Activated CD4-positive, alpha-beta T cell treated with anti-CD3 and anti-CD28 coated beads, Interleukin-10, Interleukin-2, amounts not matched to agents 100 ng/mL and 50 ng/mL, durations not matched to agents 16 hours and 8 hours (primary cell): ENCODE measurements at places on chromosomes 1 and 21.

DNA sequence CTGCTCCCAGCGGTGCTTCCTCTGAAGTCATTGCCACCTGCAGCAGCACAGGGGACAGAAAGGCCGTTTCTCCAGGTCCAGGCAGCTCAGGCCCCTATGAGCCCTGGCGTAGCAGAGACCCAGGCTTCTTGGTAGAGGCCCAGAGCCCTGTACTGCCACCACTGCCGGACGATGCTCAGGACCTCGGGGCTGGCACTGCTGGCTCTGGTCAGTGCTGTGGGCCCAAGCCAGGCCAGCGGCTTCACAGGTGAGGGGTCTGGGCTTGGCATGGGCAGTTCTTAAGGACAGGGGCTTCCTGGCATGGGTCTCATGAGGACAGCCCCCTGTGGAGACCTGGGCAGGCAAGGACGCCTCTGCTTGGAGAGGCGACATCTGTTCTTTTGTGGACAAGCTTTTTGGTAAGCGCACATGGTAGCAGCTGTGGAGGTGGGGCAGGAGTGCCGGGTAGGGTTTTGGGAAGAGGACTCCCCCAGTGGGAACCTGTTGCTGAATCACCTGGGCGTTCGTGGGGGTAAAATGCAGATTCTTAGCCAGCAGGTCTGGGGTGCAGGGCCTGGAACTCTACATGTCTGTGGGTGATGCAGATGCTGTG is at the start of gene UMODL1:
TSS of gene UMODL1 (plus strand) at position 172 of the 592 bp plus-strand sequence. CDS start at position 172, 0 bp downstream.
- DNase-seq: no peak

- DNase-seq: no peak
Observed at GRCh38 chr21:42315296-42315891, at the start of gene TFF3. Gene TFF3, minus strand, starts transcription at chr21:42315409. Its CDS starts 35 bp downstream, at chr21:42315374.

DNA sequence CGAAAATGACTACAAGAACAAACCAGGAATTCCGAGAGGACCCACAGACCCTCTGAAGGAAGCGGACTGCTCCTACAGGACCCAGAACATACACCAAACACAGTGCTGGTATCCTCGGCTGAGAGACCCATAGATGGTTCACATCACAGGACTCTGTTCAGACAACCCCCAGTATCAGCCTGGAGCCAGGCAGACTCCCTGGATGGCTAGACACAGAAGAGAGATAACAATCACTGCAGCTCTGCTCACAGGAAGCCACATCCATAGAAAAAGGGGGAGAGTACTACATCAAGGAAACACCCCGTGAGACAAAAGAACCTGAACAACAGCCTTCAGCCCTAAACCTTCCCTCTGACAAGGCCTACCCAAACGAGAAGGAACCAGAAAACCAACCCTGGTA is 434.0 kb upstream of the NR5A2 start:
- no peak for DNase-seq

DNA sequence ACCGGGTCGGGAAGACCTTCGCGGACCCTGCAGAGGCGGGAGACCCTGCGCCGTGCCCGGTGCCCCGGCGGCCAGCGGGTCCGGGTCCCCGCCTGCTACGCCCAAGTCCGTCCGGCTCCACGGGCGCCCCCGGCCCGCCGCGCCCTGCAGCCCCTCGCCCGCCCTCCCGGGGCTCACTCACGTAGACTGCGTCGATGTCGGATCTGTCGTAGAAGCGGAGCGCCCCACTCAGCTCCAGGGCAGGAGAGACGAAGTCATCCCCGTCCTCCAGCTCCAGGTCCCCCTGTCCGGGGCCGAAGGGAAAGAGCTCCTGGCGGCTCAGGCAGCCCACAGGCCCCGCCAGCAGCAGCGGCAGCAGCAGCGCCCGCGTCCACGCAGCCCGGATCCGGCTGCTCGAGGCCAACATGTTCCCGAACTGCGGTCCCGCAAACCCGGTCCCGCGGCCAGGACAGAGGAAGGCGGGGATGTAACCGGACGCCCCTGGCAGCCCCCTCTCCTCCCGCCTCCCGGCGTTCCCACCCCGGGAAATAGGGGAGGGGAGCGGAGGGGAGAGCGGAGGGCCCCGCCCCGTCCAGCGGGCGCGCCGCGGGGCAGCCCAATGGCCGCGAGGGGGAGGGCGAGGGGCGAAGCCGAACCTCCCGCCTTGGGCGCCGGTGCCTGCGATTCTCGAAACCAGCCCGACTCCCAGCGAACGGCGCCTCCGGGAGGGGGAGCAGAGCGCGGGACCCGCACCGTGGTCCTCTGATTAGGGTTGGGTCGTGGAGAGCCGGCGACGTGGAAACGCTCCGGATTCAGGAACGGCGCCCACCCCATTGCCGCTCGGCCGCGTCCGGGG is at the start of gene NID1:
TSS of gene NID1 (minus strand) at position 417 of the 835 bp plus-strand sequence. CDS start at position 406, 11 bp downstream.
- peak; percentile 15 for DNase-seq

DNA sequence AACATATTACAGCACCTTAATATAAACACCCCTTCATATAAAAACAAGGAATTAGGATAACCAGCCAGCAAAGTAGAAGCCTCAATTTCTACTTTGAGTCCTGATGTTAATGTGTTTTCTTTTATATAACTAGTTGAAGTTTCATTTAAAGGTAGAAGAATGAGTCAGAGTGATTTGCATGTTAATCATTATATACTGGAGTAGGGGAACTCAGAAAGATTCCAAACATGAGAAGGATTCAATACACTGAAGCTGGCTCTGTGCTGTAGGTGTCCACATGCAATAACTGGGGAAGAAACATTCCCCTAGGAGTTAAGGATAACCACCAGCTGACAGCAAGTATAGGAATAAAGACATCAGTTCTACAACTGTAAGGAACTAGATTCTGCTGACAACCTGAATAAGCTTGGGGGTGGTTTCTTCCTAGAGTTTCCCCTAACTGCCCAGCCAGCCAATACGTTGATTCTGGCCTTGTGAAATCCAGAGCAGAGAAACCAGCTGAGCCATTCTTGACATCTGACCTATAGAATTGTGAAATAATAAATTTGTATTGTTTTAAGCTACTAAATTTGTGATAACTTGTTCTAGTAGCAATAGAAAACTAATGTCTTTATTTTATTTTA is 33.4 kb upstream of the RNPC3 start:
- DNase-seq: no peak

- DNase-seq: peak; percentile 38
Observed at GRCh38 chr1:156221986-156222692, 9.3 kb downstream of the PMF1 start.

- DNase-seq: no peak
Observed at GRCh38 chr1:245776139-245776538, 621.4 kb downstream of the KIF26B start.

DNA sequence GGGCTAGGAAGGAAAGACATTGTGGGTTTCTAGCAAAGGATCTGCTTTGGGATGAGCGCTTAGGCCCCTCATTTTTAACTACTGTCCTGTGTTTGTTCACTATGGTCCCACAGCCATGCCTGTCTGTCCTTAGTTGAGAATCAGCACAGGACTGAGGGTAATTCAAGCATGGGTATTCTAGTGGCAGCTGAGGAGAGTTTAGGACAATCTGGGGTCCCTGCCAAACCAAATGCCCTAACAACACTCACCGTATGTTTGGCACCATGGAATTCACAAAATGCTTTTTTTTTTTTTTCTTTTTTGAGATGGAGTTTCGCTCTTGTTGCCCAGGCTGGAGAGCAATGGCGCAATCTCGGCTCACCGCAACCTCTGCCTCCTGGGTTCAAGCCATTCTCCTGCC is 10.4 kb downstream of the ARHGEF11 start:
- DNase-seq: no peak

- DNase-seq: no peak
Observed at GRCh38 chr1:19166066-19166465, 44.0 kb downstream of the UBR4 start.

GRCh38 chr1:164707868-164708331 is 148.9 kb downstream of the PBX1 start:
- DNase-seq: no peak

DNA sequence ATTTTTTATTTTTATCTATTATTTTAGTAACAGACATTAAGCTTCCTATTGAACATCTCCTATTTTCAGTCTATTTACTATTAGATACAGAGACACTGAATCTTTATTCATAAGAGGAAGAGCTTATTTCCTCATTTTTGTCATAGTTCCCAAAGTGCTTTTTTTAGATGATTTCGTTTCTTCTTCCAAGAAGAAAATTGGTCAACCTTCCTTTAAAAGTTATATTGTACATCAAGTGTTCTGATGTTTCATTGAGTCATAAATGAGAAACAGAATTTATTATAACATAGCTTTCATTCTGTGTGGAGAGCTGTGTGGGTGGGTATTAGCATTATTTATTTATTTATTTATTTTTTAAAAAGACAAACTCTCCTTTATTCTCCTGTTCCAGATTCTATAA is 50.6 kb upstream of the BACH1 start:
- no peak for DNase-seq

- DNase-seq: no peak
Observed at GRCh38 chr1:93111561-93111960, 32.5 kb downstream of the MTF2 start.

- no peak for DNase-seq
Observed at GRCh38 chr1:39969048-39969447, 14.1 kb downstream of the MFSD2A start.

DNA sequence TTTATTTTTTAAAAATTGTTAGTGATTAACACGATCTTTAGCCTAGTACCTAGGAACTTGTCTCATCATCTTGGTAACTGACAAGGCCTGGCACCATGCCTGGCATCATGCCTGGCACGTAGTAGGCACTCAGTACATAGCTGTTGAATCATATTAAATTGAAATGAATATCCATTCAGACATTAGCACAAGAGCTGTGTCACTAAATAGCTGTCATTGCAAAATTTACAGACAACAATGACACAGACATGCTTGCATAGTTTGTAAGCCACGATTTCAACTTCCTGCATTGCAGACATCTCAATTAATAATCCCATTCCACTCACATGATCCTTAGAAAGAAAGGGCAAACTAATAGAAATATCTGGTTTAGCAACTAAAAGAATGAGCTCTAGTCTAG is 15.4 kb upstream of the PHACTR4 start:
- DNase-seq: no peak

GRCh38 chr1:2404890-2405511 is 7.4 kb downstream of the PEX10 start:
- DNase-seq: no peak

DNA sequence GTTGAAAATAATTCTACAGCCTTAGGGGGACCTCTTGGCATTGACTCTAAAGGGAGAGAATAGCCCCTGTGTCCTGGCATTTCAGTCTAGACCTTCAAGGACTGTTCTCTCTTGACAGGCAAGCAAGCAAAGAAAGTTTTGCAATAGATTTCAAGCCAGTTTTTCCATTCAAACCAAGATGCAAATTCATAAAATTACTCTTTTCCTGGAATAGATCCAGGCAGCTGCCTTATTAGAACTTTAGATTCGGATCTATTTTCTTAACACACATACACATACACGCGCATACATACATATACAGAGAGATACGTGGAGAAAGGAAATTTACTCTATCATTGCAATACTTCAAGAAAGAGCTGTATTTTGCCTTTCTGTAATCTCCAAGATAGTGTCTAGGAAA is 129.4 kb downstream of the EDEM3 start:
- no peak for DNase-seq

- DNase-seq: no peak
Observed at GRCh38 chr1:62012836-62013235, 181.8 kb upstream of the L1TD1 start.

DNA sequence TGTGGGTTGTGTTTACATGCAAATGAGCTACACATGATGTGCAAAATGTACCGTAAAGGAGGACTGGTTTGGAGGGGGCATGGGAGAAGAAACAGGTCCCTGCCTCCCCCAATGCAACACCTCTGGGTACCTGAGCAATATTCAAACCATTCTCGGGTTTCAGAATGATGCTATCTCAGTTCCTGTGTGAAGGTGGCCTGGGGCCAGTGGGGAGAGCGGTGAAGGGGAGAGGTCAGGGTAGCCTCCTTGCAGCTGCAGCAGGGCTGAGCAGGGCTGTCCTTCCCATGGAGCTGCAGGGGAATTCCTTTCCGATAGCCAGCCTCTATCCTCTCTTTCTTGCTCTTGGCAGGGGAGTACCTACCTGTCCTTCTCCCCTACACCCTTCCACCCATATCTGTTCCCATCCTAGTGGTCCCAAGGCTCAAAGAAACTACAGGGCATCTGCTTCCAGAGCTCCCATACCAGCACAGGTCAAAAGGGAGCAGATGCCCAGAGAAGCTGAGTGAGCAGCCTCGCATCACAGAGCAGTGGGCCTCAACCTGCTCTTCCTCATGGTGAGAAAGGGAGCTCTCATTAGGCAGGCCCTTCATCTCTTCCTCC is 11.9 kb downstream of the MEF2D start:
- peak; percentile 89 for DNase-seq

DNA sequence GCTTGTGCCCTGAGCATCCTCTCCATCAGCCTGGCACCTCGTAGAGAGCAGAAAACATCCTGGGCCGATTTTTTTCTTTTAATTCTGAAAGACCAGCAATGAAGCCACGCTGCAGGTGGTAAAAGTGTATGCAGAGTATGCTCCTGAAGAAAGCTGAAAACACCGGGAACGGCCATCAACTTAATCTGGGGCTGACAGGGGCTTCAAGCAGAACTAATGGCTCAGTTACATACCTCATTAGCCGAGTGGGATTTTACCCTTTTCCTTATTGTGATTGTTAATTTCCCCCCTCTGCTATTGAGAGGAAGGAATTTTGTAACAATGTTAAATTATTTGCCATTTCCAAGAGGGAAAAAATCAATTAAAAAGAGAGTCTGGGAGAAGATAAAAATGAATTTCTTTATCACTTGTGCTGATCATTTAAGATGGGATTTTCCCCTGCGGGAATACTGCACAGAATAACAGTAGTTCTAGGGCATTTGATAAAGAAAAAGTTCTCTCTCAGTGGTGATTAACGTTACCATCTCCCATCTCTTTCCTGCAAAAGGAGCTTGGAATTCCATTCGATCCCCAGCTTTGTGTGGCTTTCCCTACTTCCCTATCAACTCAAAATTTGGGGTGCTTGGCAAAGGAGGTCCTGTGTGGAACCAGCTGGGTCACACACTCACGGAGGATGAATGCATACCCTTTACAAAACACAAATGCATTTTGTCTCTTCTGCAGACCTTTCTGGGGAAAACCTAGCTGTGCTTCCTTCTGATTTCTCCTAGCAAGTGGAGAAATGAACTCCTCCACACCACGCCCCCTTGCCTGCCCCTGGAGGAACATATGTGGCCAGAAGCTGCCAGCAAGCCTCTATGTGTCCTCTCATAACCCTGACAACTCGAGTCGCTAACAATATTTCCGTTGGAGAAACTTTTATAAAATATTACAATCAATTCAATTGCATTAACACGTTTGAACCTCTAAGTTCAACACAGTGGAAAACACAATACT is 70.9 kb downstream of the RRAGC start:
- DNase-seq: no peak

- no peak for DNase-seq
Observed at GRCh38 chr1:42930178-42931107, 28.2 kb downstream of the SLC2A1 start.

GRCh38 chr1:18230840-18231239 is 123.2 kb downstream of the IGSF21 start:
- no peak for DNase-seq

DNA sequence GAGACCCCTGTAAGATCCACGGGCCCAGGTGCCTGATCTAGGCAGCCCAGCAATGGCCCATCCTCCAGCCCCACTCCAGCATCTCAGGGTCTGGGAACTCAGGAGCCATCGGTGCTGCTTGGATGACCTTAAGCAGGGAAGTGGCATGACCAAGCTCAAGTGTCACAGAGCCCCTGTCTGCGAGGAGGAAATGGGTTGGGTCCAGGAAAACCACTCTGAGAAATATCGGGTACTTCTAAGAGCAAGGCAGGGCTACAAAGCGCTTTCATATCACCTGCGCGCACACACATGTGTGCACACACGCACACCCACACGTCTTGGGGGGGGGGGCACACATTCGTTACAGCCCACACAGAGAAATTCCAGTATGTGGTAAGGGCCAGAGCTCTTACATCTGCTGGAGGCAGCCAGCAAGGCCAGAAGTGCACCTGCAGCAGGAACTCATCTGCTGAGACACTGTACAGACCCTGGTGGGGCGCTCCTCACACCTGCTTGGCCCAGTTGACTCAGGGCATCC is 32.6 kb upstream of the SPOCD1 start:
- DNase-seq: peak; percentile 42
